Cardiac atrium fibroblast (primary cell): ENCODE measurements at places on chromosomes 7 and 10. TPM values are rescaled to one million over a fixed set of nuclear protein-coding genes. Genes with fewer than 3 reads are reported as not detected.

The UTF1 gene
- not detected in 2 replicates for total RNA-seq

The COA1 gene
- 26.1 and 43.9 TPM in 2 replicates for total RNA-seq

The ATP6V0A4 gene
- total RNA-seq = not detected in 2 replicates

The OR2A5 gene
- not detected in 2 replicates for total RNA-seq

The GATAD1 gene
- 13.5 and 19.8 TPM in 2 replicates for total RNA-seq

The TSPAN33 gene
- total RNA-seq = 0.65 TPM in 1 of 2 replicates, not detected in the other

The ACHE gene
- total RNA-seq = 0.16 TPM in 1 of 2 replicates, not detected in the other

The FFAR4 gene
- total RNA-seq = not detected in 2 replicates

The AEBP1 gene
- 28.5 and 75.8 TPM in 2 replicates for total RNA-seq

The PPP1R9A gene
- 0.16 TPM in 1 of 2 replicates, not detected in the other for total RNA-seq

The HOXA4 gene
- not detected in 2 replicates for total RNA-seq

The WEE2 gene
- total RNA-seq = not detected in 2 replicates

The GLI3 gene
- 1.5 and 3.1 TPM in 2 replicates for total RNA-seq

The OR2A42 gene
- total RNA-seq = not detected in 2 replicates

The OTUD1 gene
- total RNA-seq = 3.4 and 3.8 TPM in 2 replicates

The CREM gene
- total RNA-seq = 11.0 and 19.1 TPM in 2 replicates

The LIPK gene
- not detected in 2 replicates for total RNA-seq

The CALHM3 gene
- total RNA-seq = not detected in 2 replicates

The SRRM3 gene
- 3.1 and 4.7 TPM in 2 replicates for total RNA-seq

The C10orf62 gene
- total RNA-seq = not detected in 2 replicates

The C7orf33 gene
- total RNA-seq = not detected in 2 replicates

The TMEM106B gene
- total RNA-seq = 39.5 and 45.0 TPM in 2 replicates

The GPR26 gene
- not detected in 2 replicates for total RNA-seq

The PRRT4 gene
- 1.8 TPM in 1 of 2 replicates, not detected in the other for total RNA-seq

The PLAC9 gene
- 89.7 and 128 TPM in 2 replicates for total RNA-seq

The CALML3 gene
- total RNA-seq = not detected in 2 replicates

The ABLIM1 gene
- 11.6 and 14.4 TPM in 2 replicates for total RNA-seq

The LIPN gene
- total RNA-seq = not detected in 2 replicates

The PPIF gene
- total RNA-seq = 40.7 and 44.6 TPM in 2 replicates

The CALHM1 gene
- total RNA-seq = not detected in 2 replicates

The LAMB4 gene
- total RNA-seq = 0.16 and 0.36 TPM in 2 replicates

The BCL7B gene
- total RNA-seq = 33.2 and 43.3 TPM in 2 replicates

The DNAJC12 gene
- 9.4 and 12.2 TPM in 2 replicates for total RNA-seq

The SLC18A2 gene
- total RNA-seq = not detected in 2 replicates

The AKR1C8 gene
- not detected in 2 replicates for total RNA-seq

The PAX2 gene
- total RNA-seq = not detected in 2 replicates

The NOM1 gene
- total RNA-seq = 4.9 and 6.8 TPM in 2 replicates

The STAG3 gene
- total RNA-seq = 0.16 and 1.8 TPM in 2 replicates

The GPR15LG gene
- total RNA-seq = not detected in 2 replicates

The NPFFR1 gene
- not detected in 2 replicates for total RNA-seq

The STARD3NL gene
- total RNA-seq = 37.9 and 52.3 TPM in 2 replicates

The PRSS37 gene
- total RNA-seq = not detected in 2 replicates

The SLC29A4 gene
- total RNA-seq = 2.4 and 4.9 TPM in 2 replicates

The PHF14 gene
- 12.1 and 17.7 TPM in 2 replicates for total RNA-seq

The TDRD1 gene
- total RNA-seq = 0.16 and 1.1 TPM in 2 replicates

The ATRNL1 gene
- under 0.01 and 0.16 TPM in 2 replicates for total RNA-seq

The NUPR2 gene
- total RNA-seq = not detected in 2 replicates
